ENCODE measurements at places on chromosomes 5 and 9.

- no peak for DNase-seq
These were observed 29.6 kb upstream of the RANBP17 start for GRCh38 chr5:170832241-170832640.

DNA sequence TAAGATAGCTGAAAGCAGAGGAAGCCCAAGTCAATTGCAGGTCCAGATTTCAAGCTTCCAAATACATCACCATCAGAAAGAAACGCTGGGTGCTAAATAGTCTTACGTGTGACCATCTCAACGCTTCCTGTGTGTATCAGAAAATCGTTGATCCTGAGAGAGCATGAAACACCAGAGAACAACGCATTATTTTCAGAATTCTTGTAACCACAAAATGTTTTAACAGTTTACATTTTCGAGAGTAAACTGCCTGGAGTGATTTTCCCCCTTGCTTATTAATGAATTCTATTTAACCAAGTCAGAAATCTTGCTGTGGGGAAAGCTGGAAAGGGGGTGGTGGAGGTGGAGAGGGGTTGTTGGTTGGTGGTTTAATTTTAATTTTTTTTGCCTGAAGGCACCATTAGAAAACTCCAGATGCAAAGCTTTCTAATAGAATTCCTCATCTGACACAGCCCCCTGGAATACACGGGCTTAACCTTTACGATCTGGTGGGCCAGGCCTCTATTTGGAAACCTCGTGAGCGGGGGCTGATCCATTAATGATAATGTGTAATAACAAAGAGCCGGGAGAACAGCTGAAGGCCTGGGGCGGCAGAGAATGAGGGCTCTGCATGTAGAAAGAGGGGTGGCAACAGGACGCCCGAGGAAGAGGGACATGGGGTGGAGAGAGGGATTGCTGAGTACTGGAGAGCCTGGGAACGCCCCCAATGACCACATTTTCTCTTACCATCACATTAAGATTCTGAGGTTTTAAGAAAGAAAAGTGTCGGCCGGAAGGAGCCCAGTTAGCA lies 124.5 kb upstream of the NFIB start:
- no peak for DNase-seq

- no peak for DNase-seq
These were observed 161.5 kb downstream of the CARTPT start for GRCh38 chr5:71880536-71880935.

DNA sequence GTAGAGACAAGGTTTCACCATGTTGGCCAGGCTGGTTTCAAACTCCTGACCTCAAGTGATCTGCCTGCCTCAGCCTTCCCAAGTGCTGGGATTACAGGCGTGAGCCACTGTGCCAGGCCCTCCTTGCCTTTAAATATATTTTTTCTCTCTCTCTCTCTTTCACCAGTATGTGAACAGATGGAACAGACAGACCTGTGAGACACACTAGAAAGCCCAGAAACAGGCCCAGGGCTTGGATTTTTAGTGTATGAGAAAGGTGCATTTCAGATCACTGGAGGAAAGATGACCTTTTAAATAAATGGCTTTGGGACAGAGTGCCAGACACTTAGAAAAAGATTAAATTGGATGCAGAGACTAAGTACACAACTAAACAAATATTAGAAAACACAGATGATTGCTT lies 3.1 kb downstream of the RASGEF1C start:
- no peak for DNase-seq

GRCh38 chr5:172503925-172504700 lies 49.8 kb upstream of the SH3PXD2B start:
- DNase-seq, result no peak

DNA sequence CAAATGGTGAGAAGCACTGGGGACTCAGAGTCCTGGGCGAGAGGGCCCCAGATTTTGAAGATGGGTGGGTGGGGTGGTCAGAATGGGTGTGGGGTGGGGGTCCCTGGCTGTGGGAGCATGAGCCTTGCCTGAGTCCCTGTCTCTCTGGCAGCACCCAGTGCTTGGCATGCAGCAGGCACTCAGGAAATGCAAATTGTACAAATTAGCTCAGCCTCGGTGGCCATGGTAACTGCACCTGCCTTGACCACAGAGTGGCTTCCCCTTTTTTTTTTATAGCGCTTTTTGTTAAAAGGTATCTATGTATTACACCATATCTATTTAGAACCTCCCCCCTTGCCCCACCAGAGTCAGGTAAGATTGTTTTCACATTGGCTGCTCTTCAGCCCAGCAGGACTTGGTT lies 19.2 kb upstream of the PITX1 start:
- no peak for DNase-seq

DNA sequence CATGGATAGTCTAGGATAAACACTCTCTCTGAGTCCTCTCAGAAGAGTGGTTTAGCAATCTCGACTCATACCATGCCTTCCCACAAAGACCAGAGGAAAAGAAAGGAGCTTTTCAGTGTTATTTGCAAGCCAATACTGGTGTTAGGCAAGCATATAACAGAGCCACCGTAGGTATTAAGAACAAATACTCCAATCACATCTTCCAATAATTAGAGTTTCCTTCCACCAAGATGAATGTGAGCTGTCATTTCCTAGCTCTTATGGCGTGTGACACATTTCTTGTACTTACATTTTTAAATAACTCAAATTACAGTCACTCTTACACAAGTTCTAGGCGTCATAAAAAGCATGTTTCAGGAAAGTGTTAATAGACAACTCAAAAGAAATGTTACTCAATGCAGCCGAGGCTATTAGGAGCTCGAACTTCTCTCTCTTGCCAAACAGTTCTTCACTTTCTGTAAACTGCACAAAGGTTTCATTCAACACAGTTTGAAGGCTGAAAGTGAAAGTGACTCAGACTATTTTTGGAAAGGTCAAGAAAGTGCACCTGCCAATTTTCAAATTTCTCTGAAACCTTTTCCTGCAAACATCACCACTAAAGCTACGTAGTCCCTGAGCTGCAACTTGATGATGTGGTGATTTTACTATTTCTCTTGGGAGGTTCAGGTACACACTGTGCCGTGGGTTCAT lies 153.8 kb downstream of the AUH start:
- DNase-seq, result no peak

DNA sequence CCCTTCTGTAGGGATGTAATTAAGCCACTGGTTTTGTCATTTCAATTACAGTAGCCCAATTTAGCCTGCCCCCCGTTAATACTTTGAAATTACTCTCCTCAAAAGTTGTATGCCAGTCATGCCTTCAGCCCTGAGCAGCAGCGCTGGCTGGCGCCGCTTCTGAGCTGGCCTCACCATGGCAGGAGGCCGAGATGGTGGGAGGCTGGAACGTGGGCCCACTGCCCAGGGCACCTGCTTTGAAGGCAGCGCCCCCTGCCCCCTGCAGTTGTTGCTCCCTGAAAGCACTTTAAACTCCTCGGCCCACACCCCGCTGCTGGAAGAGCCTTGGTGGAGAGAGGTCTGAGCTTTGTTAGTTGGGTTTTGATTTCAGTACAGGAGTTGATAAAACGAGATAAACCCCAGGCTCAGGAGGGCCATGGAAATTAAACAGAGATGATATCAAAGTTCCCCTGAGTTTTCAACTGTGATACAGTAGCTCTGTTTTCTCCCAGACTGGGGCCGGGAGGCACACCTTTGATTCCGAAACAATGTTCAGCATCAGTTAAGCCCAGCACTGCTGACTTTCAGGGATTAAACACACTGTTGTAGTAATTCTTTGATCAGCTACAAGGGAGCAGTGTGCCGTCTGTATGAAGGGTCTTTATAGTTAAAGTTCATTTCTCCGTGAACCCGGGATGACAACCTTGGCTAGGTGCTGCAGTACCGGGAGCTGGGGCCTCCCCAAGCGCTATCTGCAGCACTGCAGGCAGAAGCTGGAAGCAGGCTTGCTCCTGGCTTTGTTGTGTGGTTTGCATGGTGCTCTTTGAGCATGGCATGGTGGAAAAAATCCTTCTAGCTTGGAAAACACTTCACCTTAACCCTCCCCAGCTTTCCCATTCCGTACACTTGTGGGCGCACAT lies 9.5 kb downstream of the MVB12B start:
- DNase-seq, result no peak

DNA sequence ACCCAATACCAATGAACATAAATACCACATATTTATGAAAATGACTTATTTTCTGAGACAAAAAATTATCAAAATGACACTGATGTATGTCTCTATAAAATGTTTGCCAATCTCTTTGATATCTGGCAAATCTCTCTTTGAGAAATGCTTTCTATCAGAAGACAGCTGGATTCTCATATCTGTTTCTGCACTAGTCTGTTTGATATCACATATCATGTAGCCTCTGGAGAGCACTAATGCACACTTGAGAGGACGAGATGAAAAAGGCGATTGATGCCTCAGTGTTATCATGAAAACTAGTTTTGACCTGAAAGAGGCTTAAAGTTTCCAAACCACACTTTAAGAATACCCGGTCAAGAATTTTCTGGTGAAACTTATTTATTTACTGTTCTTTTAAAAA lies 29.1 kb upstream of the ANKRD55 start:
- no peak for DNase-seq

DNA sequence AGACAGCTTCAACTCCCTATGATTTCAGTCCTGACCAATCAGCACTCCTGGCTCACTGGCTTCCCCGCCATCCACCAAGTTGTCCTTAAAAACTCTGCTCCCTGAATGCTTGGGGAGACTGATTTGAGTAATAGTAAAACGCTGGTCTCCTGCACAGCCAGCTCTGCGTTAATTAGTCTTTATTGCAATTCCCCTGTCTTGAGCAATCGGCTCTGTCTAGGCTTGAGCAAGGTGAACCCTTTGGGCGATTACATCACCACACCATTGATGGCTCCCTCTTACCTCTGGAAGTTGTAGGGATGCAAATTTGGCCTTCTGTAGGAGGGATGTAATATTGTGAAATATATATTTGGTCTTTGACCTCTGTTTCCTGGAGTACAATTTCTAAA lies 2.9 kb upstream of the SLC23A1 start:
- DNase-seq, result no peak

DNA sequence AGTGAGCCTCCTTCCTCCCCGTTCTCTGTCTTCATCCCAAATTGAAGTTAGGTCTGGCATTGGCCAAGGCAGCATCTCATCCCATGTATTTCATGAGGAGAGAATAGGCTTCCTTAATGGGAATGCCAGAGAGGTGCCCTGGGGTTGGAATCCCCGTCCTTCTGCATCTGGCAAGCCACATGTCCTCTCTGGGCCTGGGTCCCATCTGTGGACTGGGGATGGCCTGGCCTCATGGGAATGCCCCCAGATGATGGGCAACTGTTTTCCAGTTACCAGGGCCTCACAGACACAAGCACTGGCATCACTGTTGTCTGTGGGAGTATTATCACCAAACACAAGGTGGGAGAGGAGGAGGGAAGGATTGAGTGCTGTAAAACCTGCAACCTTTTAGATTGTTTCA lies 153.9 kb downstream of the FSTL4 start:
- no peak for DNase-seq

DNA sequence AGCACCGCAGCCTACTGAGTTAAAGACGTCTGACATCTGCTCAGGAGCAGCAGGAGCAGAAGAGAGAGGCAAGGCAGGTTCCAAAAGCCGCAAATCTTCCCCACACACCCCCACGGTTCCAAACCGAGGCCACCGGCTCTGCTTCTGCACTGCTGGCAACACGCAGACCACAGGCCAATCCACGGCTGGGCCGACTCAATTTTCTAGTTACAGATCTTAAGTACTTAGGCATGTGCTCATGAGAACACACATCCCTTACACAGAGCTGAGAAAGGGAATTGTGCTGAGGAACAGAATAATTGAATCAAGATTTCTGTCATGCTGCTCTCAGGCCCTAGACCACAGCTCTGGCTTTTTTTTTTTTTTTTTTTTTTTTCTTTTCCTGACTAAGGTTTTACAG lies 32.6 kb downstream of the PAX5 start:
- DNase-seq, result no peak

GRCh38 chr5:156476678-156477077 lies 149.7 kb downstream of the SGCD start:
- no peak for DNase-seq

DNA sequence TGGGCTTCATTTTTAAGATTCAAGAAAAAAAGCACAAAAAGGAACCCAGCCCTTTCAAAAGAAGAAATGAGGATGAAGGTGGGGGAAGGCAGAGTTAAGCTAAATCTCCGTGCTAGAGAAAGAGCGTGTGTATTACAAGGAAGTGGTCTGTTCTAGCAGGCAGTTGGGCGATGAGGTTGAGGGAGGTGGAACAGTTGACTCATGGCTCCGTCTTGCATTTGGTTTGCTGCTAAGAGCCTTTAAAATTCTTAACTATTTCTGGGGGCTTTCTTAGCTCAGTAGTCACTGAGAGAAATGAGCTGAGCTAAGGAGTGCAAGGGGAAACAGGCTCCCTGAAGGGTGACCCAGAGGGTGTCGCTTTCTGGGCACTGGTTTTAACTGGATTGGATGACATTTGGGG lies 117.4 kb downstream of the GCNT1 start:
- DNase-seq, result peak; percentile 87

- DNase-seq, result no peak
These were observed 65.2 kb upstream of the GLIS3 start for GRCh38 chr9:4365055-4365454.

DNA sequence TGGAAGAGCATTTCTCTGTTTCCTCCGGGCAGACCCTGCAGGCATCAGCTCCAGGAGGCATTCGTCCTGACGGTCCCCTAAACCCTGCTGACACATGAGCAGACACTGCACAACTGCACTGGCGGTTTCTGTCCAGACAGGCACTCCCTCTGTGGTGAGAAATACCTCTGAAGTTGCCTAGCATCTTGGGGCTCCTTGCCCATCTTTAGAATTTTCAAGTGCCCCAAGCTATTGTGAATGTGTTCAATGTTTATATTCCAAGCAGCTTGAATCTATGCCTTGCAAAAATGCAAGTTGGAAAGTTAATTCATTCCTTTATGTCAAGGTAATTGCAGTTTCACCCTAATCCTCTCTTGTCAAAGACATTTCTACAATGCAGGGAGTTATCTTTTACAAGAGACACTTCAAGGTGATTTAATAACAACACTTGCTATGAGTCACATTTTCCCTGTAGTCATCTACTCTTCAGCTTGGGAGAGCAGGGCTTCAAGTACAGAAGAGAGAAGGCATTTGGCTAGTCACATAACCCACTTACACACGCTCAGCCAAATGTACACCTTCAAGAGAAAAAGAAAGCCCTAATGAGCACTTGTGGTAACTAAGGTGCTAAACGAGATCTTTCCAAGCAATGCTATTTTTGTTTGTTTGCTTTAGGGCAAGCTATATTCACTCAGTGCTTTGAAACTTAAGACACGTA lies 302.5 kb downstream of the MLLT3 start:
- peak; percentile 75 for DNase-seq

GRCh38 chr5:118551716-118552115 lies 436.6 kb downstream of the DTWD2 start:
- DNase-seq, result no peak
